ENCODE measurements at places on chromosomes 11 and 22. TPM values are rescaled to one million over a fixed set of nuclear protein-coding genes. Genes with fewer than 3 reads are reported as not detected.

KCNJ11 gene
- 2.1 TPM for total RNA-seq

GRCh38 chr22:47963660-47964059 is 1201.2 kb downstream of the TBC1D22A start:
- no peak for ATAC-seq

CLDN5 gene
- 0.31 TPM for total RNA-seq

- ATAC-seq, result no peak
These were observed 254.0 kb upstream of the NARS2 start for GRCh38 chr11:78828676-78829075.

- ATAC-seq, result no peak
These were observed 212.5 kb downstream of the TBC1D22A start for GRCh38 chr22:46974631-46975585.

DNA sequence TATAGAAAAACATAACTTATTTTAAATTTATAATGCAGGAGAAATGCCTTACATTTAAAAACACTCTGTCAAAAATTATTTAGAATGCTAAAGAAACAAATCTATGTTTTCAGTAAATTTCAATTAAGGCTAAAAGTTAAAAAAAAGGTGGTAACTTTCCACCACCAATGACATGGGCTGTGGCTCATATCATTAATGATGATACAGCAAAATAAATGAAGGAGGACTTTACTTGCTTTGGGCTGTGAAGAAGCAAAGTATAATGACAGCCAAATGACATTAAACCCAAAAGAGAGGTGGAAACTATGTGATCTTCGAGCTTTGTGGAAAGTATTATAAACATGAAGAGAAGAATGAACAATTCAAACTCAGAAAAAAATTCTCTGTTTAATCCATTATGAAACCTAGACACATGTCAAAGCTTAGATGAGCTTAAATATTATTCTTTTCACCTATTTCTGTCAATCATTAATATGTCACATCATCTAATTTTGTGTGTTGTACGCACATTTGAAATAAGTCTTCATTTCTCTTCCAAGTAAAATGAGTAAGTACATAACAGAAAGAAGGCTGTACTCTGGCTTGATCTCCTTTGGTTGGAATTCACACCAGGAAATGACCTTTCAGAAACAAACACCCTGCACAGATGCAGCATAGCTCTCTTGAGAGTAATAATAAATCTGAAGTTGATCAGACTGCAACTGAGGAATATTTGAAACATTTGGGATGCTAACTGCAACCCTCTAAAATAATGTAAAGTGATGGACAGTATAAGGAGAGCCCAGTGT is 265.8 kb downstream of the TTC28 start:
- ATAC-seq, result no peak

PGGHG gene
- total RNA-seq, result 40.6 TPM

DNA sequence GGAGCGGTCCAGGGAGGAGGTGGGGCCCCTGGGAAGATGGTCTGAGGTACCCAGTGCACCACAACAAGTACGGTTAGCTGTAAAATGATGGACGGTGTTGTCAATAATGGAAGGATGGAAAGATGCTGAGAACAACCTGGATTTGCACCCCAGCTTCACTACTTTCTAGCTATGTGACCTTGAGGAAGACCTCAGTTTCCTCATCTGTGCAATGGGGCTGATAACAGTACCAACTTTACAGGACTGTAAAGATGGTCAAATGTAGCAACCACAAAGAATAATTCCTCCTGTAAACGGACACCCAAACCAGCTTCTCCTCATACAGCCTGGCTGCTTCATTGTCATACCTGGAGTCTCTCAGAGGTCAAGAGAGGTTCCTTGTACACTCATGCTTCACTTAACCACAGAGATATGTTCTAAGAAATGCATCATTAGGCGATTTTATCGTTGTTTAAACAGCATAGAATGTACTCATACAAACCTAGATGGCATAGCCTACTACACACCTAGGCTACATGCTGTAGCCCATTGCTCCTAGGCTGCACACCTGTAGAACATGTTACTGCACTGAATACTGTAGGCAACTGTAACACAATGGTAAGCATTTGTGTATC is 65.5 kb upstream of the LMO2 start:
- ATAC-seq, result no peak

GRCh38 chr11:134350381-134350780 is 18.6 kb downstream of the GLB1L2 start:
- ATAC-seq, result no peak

MRGPRX4 gene
- total RNA-seq, result 1.1 TPM

GRCh38 chr22:42066937-42067336 is 3.7 kb downstream of the NAGA start:
- no peak for ATAC-seq
